Right kidney (tissue), 9 donors: ENCODE measurements at places on chromosomes 1 and 21.

- DNase-seq: no peak
These were observed 4.8 kb upstream of the SUMO3 start for GRCh38 chr21:44822484-44823178.

GRCh38 chr1:40155135-40155534, 6.1 kb upstream of the RLF start:
- no peak for DNase-seq

DNA sequence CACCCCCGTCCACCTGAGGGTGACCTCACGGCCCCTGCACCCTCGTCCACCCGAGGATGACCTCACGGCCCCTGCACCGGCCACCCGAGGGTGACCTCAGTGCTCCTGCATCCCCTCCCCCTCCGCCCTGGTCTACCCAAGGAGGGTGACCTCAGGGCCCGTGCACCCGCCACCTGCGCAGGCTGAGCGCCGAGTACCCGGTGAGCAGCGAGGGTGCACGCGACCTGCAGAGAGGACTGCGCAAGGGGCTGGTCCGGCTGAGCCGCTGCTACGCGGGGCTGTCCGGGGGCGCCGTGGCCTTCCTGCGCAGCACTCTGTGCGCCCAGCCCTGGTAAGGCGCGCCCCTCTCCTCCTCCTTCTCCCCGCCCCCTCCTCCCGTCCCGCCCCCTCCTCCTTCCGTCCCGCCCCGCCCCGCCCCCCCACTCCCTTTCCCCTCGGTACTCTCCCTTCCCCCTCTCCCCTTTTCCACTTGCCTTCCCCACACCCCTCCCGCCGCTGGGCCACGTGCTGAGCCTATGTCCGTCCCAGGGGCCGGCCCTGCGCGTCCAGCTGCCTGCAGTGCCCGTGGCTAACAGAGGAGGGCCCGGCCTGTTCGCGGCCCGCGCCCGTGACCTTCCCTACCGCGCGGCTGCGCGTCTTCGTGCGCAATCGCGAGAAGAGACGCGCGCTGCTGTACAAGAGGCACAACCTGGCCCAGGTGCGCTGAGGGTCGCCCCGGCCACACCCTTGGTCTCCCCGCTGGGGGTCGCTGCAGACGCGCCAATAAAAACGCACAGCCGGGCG, 28.4 kb downstream of the TRIM11 start:
- peak; percentile 89 for DNase-seq

DNA sequence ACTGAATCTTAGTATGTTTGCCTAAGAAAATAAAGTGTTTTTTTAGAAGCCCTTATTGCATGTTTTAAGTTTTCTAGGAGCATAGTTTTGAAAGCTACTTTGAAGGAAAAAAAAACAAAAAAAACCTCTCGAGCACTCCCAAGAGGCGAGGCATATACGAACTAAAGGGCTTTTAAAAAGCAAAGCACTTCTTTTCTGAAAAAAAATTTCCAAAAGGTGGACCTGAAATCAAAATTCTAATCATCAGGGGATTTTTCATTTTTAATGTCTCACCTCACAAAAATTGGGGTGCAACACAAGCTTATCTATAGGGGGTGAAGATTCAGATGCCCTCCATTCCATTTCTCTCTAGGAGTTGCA, 594 bp downstream of the GLMN start:
- no peak for DNase-seq

GRCh38 chr1:246482805-246483568, 24.1 kb downstream of the SMYD3 start:
- DNase-seq: no peak
